ENCODE measurements at places on chromosomes 6 and 20.

DNA sequence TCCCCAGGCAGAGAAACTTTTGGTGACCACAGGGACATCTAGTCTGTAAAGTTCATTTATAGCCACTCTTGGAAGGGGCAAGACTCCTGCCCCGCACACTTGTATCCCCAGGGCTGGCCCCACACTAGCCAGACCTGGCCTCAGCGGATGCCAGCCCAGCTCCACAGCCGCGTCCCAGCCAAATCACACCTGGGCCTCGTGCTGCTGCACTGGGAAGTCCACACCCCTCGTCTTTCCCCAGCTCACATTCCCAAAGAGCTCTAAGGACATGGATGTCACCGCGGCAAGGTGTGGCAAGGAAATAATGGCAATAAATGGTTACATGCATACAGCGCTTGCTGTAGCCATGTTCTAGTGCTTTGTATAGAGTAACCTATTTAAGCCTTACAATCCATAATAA, 8.6 kb downstream of the IP6K3 start:
- DNase-seq = no peak

DNA sequence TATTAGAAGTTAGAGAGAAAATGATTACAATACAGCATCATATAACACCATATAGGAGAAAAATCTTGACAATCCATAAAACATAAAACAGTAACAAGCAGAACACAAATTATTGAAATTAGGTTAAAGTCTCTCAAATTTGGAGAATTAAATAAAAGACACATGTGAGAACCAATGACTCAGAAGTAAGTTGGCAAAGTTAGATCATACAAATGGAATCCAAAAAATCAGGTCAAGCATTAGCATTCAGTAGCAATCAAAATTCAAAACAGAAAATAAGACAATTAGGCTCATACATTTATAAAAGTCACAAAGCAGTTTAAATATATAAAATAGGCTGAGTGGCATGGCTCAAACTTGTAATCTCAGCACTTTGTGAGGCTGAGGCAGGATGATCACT, 775.6 kb downstream of the PHF3 start:
- DNase-seq = no peak

GRCh38 chr6:56235245-56235644, 12.1 kb downstream of the COL21A1 start:
- DNase-seq = no peak

DNA sequence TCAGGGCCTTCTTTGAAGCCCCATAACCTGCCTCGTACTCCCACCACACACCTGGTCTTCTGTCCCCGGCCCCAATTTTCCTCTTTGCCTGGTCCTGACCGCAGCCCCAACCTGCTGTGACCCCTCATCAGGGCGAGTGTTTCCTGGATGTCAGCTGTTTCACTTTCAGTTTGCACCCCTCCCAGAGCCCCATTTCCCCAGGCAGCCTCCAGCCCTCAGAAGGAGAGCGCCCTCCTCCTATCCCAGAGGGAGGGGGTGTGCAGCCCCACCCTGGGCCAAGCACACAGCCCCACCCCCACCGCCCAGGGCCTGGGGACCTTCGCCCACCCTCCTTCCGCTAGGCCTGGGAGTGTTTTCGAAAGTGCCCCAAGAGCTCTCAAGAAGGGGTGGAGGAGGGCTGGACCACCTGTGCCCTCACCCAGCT, 1.5 kb downstream of the BAK1 start:
- no peak for DNase-seq
